Activated T-helper 2 cell treated with anti-CD3 and anti-CD28 coated beads, Interferon-gamma antibody, Interleukin-2, Interleukin-4, amounts not matched to agents 10 μg/mL and 5 μg/mL and 100 μg/mL, durations not matched to agents 14 hours and 24 hours and 36 hours (primary cell): ENCODE measurements at places on chromosomes 16 and 17. TPM values are rescaled to one million over a fixed set of nuclear protein-coding genes. Genes with fewer than 3 reads are reported as not detected.
A peak's percentile ranks its signal among the peaks of the same experiment; 100 is the strongest.

DNA sequence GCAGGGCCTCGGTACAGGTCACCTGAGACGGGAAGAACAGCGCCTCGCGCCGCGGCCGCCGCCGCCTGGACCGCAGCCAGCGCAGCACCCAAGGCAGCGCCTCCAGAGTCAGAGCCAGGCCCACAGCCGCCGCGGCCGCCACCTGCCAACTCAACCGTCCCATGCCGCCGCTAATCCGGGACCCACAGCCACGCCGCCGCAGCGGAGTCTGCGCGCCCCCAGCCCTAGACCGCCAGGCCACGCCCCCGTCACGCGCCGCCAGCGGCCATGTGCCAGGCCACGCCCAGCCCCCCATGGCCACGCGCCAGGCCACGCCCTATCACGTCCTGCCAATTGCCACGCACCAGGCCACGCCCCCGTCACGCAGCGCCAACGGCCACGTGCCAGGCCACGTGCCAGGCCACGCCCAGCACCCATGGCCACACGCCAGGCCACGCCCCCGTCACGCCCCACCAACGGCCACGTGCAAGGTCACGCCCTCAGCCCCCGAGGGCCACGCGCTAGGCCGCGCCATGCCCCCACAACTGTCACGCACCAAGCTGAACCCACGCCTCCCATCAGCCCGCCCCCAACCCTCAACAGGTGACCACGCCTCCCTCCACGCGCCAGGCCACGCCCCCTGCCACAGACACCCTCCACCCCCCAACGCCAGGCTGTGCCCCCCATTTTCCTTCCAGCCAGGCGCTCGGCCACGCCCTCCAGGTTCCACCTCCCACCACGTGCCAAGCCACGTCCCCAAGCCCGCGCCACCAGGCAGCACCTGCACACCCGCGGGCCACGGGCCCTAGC lies at the start of gene PLD6:
TSS of gene PLD6 (minus strand) at position 210 of the 789 bp plus-strand sequence. CDS start at position 163, 47 bp downstream.
- H3K27me3 ChIP-seq, result no peaks in the 10 kb centered on the region
- H3K27ac ChIP-seq, result peak within 1 kb of the TSS; percentile 86
- peaks cover 9% of the 10 kb centered on the region for H3K4me1 ChIP-seq
- H3K4me3 ChIP-seq, result peak within 1 kb of the TSS; percentile 82

GRCh38 chr17:34357398-34357797 lies 1.1 kb downstream of the CCL13 start:
- H3K27ac ChIP-seq, result no peak overlapping the region
- peaks cover 4% of the 10 kb centered on the region for H3K36me3 ChIP-seq
- H3K27me3 ChIP-seq, result peaks cover 34% of the 10 kb centered on the region

DNA sequence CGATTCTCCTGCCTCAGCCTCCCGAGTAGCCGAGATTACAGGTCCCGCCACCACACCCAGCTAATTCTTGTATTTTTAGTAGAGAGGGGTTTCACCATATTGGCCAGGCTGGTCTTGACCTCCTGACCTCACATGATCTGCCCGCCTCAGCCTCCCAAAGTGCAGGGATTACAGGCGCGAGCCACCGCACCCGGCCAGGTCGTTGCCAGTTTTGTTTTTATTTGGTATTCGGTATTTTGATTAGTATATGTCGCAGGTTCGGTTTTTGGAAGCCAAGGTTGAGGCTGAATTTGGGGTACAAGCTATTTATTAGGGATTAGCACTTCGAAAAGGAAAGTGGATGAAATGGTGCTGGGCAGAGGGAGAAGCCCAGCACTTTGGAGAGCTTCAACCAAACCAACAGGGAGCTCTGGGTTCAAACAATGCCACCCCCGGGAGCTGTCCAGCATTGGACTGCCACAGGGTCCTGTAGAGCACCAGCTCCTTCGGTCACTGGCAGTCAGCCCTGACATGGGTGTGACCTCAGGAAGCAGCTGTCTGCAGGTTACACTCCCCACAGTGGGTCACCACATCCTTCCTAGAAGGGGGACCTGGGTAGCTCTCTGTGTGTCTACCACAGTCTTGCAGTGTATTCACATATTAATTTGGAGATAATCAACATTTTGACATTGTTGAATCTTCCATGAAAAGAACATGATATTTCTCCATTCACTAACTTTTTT lies 1.5 kb upstream of the CLEC10A start:
- H3K27me3 ChIP-seq, result peaks cover 14% of the 10 kb centered on the region
- no peak overlapping the region for H3K27ac ChIP-seq
- peak; percentile 23 for DNase-seq
- H3K36me3 ChIP-seq, result no peaks in the 10 kb centered on the region
- no peak overlapping the region for H3K4me3 ChIP-seq

CDRT15 gene
- not detected in 2 replicates for total RNA-seq

- no peak overlapping the region for H3K27ac ChIP-seq
- no peaks in the 10 kb centered on the region for H3K27me3 ChIP-seq
- H3K4me1 ChIP-seq, result peaks cover 31% of the 10 kb centered on the region
- DNase-seq, result no peak
- no peak overlapping the region for H3K4me3 ChIP-seq
Measured at GRCh38 chr17:8904201-8904600, 36.7 kb upstream of the PIK3R6 start.

TBC1D3I gene
- 1.1 and 1.2 TPM in 2 replicates for total RNA-seq

OR4D1 gene
- total RNA-seq, result 0.05 and 0.09 TPM in 2 replicates

- H3K4me3 ChIP-seq, result no peak overlapping the region
- H3K27ac ChIP-seq, result no peak overlapping the region
- H3K27me3 ChIP-seq, result peaks cover 46% of the 10 kb centered on the region
- H3K36me3 ChIP-seq, result peaks cover 4% of the 10 kb centered on the region
- peaks cover 28% of the 10 kb centered on the region for H3K4me1 ChIP-seq
- no peak for DNase-seq
Measured at GRCh38 chr16:56630134-56630533, 2.3 kb upstream of the MT1M start.

- no peaks in the 10 kb centered on the region for H3K4me1 ChIP-seq
- no peak overlapping the region for H3K27ac ChIP-seq
- H3K27me3 ChIP-seq, result no peaks in the 10 kb centered on the region
Measured at GRCh38 chr17:12673788-12674187, 8.1 kb downstream of the MYOCD start.

DNA sequence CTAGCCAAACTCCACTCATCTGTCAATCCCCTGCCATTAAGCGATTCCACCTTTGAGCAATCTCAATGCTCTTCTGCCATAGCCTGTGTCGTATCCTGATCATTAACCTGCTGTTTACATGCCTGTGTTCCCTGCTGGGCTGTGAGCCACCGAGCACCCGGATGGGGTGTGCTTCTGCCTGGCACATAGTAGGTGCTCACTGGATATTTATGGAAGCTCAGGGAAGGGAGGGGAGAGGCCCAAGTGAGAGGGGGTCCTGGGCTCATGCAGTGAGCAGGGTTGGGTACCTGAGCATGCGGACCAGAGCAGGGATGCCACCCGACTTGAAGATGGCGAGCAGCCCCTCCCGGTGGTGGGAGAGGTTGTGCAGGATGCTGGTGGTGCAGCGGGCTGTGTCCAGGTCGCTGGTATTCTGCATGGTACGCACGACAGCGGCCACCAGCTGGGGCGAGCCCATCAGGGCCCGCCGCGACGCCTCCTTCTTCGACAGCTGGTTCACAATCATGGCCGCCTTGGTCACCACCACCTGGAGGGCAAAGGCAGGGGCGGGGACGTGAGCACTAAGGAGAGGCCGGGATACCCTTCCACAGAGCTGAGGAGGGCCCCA lies 17.7 kb downstream of the JUP start:
- no peaks in the 10 kb centered on the region for H3K27me3 ChIP-seq
- no peaks in the 10 kb centered on the region for H3K36me3 ChIP-seq
- H3K27ac ChIP-seq, result no peak overlapping the region
- no peak for DNase-seq

GRCh38 chr17:50598487-50598886 lies 36.2 kb upstream of the ABCC3 start:
- H3K36me3 ChIP-seq, result no peaks in the 10 kb centered on the region
- no peaks in the 10 kb centered on the region for H3K4me1 ChIP-seq
- peaks cover 1% of the 10 kb centered on the region for H3K27me3 ChIP-seq
- H3K4me3 ChIP-seq, result no peak overlapping the region

DNA sequence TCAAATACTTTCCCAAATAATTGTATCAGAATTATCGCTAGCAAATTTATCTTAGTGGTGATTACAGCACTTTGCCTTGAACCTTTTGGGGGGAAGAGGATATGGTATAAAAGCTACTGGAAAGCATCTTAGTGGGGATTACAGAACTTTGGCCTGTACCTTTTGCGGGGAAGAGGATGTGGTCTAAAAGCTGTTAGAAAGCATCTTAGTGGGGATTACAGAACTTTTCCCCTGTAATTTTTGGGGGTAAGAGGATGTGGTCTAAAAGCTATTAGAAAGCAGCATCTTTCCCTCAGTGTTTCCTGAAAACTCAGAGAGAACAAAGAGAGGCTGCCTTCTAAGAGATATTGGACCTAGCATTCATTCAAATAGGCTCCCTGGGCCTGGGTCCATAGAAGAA lies 4.1 kb downstream of the SLFN12 start:
- H3K4me1 ChIP-seq, result peaks cover 39% of the 10 kb centered on the region
- no peaks in the 10 kb centered on the region for H3K27me3 ChIP-seq
- DNase-seq, result no peak
- H3K27ac ChIP-seq, result peak overlapping the region; percentile 20
- peaks cover 45% of the 10 kb centered on the region for H3K36me3 ChIP-seq

- H3K4me3 ChIP-seq, result no peak overlapping the region
- no peak for DNase-seq
- H3K27ac ChIP-seq, result no peak overlapping the region
- H3K27me3 ChIP-seq, result no peaks in the 10 kb centered on the region
- H3K4me1 ChIP-seq, result peaks cover 5% of the 10 kb centered on the region
Measured at GRCh38 chr16:56871172-56871593, 6.2 kb downstream of the SLC12A3 start.
